ENCODE measurements at places on chromosomes 7 and 10.

GRCh38 chr7:23967949-23968599 lies 258.1 kb downstream of the STK31 start:
- DNase-seq = no peak

DNA sequence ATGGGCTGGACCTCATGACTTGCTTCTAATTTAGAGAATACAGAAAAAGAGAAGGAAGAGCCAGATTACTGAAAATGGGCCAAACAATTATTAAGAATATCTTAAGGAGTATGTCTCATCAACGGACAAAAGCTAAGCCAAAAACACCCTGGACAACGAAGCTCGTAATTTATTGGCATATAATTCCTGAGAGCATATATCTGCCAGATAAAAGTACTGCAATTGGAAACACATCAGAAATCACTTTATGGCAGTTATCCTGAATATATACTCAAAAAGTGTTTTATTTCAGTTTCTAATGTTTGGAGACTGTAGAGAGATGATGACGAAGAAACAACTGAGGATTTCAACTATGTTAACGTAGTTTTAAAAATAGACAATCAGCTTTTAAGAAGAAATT lies 211.8 kb downstream of the CSTF2T start:
- DNase-seq = no peak

DNA sequence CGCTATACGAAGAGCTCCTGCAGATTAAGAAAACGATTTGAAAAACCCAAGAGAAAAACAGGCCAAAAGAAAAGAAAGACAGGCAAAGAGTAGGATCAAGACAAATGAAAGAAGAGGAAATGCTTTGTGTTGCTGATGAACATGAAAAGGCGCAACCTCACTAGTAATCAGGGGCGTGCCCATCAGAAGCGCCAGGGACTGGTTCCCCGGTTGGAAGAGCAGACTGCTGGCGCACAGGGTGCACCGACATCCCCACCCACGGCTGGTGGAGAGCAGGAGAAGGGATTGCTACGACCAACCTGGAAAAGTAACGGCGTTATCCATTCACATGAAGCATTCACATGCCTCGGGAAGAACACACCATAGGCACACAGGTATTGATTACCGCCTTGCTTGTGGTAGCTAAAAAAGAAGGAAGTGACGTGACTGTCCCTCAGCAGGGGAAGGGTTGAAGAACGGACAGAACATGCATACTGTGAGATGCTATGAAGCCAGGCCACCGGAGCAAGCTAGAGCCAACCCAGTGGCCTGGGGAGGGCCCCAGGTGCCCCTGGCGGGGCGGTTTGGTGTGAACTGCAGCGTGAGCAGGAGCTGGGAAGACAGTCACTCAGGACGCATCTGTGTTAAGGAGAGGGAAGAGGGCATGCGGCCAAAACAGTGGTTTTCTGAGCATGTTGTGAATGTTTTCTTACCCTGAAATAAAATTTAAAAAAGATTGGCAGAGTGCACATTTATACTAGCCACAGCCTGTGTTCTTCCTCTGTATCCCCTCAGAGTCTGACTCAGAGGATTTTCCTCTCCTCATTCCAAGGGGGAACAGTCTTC lies 18.3 kb downstream of the AGAP3 start:
- no peak for DNase-seq

GRCh38 chr7:151461096-151461941 lies 21.4 kb upstream of the CRYGN start:
- no peak for DNase-seq

GRCh38 chr10:122286867-122287266 lies 15.8 kb downstream of the BTBD16 start:
- DNase-seq = peak; percentile 23

GRCh38 chr10:5551531-5552375 lies 27.0 kb downstream of the CALML3 start:
- DNase-seq = no peak

Data from nephron progenitor cell (in vitro differentiated cells).